ENCODE measurements at places on chromosomes 1 and 21.

- no peak for DNase-seq
These were observed 86.7 kb downstream of the DDX20 start for GRCh38 chr1:111842411-111842810.

DNA sequence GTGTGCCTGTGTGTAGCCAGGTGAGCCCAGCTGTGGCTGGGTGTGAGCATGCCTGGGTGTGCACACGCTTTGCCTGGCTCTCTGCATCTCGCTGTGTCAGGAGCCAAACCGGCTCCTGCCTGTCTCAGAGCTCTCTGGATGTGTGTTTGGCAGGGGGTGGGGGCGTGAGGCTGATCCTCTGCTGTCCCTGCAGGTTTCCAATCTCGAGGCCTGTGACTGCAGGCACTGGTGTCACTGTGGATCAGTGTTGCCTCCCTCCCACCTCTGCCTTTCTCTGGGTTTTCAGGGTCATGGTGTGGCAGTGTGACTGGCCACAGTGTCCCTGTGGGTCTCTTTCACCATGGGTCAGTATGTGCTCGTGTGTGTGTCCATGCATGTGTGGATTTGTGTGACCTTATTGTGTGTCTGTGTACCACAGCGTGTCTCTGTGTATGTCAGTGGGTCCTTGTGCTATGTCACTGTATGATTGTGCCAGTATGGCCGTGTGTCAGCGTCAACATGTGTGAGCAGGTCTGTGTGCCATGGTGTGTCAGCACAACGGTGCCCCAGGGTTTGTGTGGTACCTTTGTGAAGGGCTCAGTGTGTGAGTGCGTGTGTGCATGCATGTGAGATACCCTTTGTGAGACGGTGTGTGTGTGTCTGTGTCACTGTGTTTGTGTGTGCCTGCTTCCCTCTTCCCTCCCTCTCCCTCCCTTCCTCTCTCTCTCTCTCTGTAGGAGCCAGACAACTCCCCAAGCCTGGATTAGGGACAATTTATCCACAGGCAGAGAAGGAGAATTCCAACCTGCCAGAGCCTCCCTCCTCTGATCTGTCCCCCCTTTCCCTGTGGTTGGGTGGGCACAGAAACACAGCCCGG lies 43.4 kb downstream of the AHDC1 start:
- no peak for DNase-seq

GRCh38 chr1:230537456-230537855 lies 104.8 kb upstream of the COG2 start:
- no peak for DNase-seq

DNA sequence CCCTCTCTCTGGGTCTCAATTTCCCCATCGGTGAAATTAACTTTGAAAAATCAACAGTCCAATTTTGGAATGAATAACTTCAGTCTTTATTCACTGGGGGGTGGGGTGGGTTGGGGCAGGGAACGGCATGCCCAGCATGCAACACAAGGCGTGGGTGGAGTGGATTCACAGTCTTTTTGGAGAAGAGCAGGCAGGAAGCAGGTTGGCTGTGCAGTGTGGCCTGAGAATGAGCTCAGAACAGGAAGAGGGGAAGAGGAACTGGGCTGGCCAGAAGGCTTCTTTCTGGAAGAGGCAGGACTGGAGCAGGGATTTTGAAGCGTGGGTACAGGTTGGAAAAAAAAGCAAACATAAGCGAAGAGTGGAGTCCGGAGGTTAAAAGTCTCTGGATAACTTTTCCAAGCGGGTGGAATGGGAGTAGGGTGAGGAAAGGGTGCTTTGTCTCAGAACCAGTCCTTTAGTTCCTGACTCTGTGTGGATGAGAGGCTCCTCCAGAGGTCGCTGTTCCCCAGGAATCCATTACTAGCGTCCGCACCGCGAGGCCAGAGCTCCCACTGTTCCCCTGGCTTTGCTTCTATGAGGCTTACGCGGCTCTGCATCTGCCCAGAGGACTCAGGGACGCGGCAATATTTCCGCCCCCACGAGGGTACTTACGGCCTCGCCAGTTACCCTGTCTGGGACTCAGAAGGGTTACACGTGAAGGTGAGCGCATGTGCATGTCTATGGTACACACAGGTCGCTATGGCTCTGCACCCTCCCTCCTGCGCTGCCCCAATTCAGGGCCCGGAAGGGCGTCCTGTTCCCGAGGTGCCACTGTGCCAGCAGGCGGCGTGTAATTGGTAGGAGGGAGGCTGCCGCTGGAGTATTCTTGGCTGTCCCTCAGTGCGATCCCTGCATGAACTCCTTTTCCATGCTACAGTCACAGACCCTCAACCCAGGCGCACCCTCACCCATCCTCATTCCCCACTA lies 5.5 kb upstream of the FOXD2 start:
- peak; percentile 59 for DNase-seq

DNA sequence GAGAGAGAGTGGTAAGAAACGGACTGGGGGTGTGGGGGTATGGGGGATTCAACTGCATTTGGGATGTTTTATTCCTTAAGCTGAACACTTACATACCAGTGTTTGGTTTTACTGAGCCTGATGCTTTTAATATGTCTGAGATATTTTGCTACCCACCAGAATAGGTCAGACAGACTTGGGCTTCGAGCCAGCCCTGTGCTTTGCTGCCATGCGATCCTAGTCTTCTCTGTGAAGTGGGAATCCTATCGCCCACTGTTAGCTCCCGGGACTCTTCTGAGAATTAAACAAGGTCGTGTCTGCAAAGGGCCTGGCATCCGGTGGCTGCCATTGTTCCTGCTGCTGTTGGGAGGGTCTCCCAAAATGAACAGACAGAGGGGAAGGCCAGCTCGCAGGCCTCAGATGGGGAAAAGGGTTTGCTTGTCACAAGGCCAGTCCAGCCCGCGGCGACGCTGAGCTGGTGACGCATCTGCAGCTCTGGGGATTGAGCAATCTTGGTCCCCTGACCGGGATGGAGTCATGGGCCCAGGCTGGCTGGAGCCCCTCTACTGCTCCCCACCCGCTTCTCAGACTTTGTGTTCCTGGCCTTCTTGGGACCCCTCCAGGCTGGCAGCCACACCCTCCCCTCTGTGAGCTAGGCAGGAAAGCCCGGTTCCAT lies 26.9 kb upstream of the ECE1 start:
- DNase-seq, result no peak

GRCh38 chr1:160474392-160475242 lies 48.4 kb downstream of the SLAMF6 start:
- DNase-seq, result no peak

GRCh38 chr1:2133879-2134215 lies 60.7 kb downstream of the FAAP20 start:
- DNase-seq, result no peak

DNA sequence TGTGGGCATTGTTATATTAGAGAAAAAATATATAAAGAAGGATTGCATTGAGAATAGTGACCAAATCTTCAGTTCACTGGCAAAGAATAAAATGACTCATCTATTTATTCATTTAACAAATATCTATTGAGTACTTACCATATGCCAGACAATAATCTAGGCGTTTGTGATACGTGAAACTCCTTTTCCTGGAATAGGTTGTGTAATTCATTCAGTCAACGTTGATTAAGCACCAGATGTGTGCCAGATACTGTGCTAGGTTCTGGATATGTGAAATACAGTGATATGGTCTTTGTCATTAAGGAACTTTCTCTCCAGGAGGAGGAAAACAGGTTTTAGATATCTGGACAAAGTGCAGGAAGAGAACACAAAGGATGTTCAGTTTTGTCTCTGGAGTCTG lies 344.5 kb downstream of the RWDD3 start:
- DNase-seq, result no peak

DNA sequence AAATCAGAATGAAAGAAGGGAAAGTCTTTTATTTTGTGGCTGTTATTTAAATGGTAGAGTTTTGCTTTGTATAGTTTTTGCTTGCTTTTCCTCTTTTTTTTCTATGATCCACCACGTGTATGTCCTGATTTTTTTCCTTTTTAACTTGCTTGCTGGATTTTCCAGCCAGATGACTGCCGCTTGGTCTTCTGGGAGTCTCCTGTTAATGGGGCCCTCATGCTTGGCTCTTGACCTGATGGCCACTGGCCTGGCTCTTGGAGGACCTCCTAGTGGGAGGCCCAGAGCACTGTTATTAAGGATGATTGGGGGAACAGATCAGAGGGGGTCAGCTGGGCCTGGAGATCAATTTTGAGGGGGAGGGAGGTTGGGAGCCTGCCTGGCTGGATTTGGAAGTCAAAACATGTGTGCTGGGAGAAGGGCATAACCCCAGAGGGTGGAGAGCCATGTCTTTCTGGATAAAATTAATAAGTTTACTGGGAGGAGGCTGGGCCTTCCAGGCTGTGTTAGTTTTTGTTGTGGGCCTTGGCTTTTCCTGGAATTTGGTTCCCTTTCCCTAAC lies 1.2 kb downstream of the FGGY start:
- no peak for DNase-seq

DNA sequence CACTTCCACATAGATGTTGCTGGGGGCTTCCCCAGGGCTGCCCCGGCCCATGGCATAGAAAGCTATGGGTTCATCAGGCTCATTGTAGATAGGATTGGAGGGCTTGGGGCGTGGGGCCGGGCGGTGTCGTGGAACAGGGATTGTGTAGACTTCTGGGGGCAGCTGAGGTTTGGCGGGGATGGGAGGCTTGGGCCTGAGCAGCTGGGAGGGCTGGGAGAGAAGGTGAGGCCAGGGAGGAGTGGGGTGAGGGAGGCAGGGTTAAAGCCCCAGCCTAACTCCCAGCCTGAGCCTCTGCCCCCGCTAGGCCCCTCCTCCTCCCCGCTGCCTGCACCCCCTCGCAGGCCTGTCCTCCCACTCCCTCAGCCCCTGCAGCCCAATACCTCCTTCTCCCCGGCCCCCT lies 7.4 kb downstream of the SH2D2A start:
- no peak for DNase-seq

DNA sequence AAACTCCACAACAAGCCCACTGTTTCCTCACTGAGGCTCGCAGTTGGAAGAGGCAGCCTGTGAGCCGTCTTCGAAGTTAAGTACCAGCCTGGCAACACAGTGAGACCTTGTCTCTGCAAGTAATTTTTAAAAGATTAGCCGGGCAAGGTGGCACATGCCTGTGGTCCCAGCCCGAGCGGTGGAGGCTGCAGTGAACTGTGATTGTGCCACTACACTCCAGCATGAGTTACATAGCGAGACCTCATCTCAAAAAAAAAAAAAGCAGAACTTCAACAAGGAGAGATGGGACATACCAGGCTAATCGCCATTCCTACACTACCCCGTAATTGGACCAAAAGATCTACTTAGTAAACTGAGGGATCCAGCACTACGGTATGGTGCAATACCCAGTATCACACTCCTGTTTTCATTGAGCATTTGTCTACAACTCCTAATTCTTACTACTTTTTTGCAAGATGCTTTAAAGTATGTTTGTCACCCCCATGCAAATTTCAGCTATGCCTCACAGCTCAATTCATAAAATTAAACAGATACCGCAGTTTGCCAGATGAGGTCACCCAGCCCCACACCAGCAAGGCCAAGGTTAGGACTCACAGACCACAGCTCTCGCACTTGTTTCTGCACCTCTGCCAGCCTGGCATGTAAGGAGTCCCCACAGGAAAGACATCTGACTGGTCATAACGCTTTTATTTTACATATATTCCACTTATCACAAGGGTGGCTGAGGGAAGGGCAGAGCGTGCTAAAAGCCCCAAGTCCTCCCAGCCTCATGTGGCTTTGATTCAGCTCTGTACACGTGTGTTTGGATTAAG lies 21.0 kb downstream of the SDE2 start:
- DNase-seq, result no peak

DNA sequence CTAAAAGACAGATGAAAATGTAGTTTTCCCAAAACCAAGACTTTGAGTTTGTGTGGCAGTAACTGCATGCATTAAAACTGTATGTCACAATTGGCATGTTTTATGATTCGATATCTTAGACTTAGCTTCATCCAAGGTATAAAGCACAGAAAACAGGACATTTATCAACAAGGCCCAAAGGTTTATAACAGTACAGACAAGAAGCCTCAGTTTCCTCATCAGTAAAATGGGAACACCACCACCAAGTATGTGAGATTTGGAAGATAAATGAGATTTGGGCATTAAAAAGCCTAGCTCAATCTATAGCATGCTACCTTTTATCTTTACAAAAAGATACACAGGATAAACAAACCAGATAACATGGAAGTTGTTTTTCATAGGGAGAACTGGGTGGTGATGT lies 128.5 kb downstream of the DAB1 start:
- no peak for DNase-seq

DNA sequence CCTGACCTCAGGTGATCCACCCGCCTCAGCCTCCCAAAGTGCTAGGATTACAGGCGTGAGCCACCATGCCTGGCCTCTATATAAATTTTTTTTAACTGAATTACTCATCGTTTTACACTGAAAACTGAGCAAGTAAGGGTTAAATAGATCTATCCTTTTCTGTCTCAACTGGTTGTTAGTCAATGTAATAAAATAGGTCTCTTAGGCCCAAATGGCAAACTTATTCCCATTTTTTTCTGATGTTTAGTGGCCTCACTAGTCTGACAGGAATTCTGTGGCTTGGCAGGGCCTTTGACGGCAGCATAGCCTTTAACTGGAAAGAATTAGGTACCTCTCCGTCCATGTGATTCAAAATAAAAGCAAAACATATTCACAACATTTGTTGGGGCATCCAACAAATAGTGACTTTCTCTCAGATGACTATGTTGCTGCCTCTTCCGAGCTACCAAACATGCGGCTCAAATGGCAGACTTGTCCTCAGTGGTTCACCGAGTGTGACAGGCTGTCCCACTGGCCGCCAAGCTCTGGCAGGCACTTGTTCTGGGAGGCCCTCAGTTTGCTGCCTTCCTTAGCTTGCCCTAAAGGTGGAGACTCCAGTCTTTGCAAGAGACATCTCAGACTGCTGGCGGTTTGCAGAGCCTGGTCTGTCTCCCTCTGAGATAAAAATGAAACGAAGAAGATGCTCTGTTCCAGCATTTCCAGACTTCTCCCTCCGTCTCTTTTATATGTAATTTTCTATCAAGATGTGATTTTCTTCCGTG lies 17.4 kb downstream of the ATP1A4 start:
- DNase-seq, result no peak

DNA sequence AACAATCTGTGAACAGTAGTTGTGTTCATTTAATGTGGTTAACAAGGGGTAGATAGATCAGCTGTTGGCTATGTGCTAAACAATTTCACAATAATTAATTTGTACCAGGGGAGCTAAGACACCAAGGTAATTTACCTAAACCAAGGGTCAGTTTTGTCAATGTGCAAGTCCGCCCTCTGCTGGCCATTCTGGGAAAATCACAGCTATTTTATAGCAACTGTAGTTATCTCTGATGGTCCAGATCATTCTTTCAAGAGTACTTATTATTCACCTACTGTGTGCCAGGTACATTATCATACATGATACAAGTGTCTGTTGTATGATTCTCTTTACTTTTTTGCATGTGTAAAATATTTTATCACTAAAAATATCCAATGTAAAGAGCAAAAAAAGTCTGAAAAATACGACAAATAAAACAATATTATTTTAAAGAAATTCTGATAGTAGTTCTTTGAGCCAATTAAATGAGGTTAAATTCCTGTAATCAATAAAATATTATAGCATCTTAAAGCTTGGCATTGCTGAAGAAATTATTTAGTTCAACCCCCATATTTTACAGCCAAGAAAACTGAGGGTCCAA lies 312.3 kb upstream of the FAM78B start:
- peak; percentile 48 for DNase-seq

- DNase-seq, result peak; percentile 18
These were observed 5.4 kb upstream of the DISP3 start for GRCh38 chr1:11473491-11474034.
